Endodermal cell (in vitro differentiated cells): ENCODE measurements at places on chromosomes 1 and 21. TPM values are rescaled to one million over a fixed set of nuclear protein-coding genes. Genes with fewer than 3 reads are reported as not detected.

- peak; percentile 49 for DNase-seq
These were observed 27.9 kb downstream of the PCSK9 start for GRCh38 chr1:55067022-55067778.

CR1L gene
- not detected in 3 replicates for total RNA-seq

LMX1A gene
- 0.13 to 2.7 TPM (median 0.21 TPM) in 3 replicates for total RNA-seq

WNT3A gene
- 0.46 and 0.47 TPM in 2 replicates for total RNA-seq

PTPN14 gene
- total RNA-seq = 89.6 to 103 TPM (median 93.2 TPM) in 3 replicates

DNA sequence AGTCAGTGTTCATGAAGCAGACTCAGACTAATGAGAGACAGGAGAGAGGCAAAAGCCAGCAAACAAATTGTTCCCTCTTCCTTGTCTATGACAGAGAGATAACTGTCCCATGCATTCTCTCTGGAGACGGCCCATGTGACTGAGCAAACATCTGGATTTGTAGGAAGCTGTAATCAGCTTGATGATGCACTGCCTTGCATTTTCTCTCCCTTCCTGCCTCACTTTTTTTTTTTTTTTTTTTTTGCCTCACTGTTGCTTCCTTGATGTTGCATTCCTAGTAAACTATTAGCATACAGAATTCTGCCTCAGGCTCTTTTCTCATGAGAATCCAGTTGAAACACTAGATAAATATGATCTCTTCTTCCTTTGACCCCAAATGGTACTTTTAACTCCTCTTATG lies 134.5 kb downstream of the HHIPL2 start:
- DNase-seq = no peak

GRCh38 chr1:39359028-39359570 lies 132.3 kb upstream of the BMP8A start:
- no peak for DNase-seq

DNA sequence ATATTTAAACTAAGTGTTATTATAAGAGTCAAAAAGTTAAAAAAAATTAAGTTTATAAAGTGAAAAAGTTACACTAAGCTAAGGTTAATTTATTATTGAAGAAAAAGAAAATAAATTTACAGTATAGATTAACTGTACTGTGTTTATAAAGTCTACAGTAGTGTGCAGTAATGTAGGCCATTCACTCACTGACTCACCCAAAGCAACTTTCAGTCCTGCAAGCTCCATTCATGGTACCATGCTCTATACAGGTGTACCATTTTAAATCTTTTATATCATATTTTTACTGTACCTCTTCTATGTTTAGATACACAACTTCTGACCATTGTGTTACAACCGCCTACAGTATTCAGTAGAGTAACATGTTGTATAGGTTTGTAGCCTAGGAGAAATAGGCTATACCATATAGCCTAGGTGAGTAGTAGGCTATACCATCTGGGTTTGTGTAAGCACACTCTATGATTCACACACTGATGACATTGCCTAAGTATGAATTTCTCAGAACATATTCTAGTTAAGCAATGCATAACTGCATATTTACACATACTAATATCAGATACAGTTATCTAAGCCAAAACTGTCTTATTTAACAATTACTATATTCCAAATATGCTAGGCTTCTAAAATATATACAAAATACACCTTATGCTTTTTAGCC lies 80.6 kb upstream of the GFI1 start:
- no peak for DNase-seq

IGSF5 gene
- 0.75 and 0.81 TPM in 2 replicates for total RNA-seq

GRCh38 chr1:200708769-200709168 lies 29.9 kb upstream of the CAMSAP2 start:
- DNase-seq = no peak

OR2T27 gene
- not detected in 2 replicates for total RNA-seq

DNA sequence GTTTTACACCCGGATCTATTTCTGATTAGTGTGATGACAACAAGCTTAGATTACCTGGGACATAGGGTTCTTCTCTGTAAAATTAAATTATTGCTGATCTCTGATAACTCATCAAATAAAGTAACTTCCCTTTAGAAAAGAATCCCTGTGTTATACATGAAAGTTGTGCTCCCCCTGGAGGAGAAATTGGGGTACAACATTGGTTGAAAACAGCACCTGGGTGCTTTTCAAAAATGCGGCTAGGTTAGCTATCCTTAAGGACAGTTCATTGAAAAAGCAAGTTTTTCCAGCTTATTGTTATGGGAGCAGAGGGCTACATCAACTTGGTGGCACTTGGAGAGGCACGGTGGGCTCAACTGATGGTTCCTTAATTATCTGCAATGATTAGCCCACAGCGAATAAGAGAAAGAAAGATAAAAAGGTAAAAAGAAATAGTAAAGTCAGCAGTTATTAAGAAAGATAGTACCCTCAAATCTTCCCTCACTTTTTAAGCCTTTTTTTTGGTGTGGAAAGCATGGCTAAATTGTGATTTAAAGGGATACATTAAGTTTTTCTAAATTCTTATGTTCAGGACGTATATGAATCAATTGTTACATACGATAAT lies 97.8 kb downstream of the FMN2 start:
- peak; percentile 77 for DNase-seq

DNA sequence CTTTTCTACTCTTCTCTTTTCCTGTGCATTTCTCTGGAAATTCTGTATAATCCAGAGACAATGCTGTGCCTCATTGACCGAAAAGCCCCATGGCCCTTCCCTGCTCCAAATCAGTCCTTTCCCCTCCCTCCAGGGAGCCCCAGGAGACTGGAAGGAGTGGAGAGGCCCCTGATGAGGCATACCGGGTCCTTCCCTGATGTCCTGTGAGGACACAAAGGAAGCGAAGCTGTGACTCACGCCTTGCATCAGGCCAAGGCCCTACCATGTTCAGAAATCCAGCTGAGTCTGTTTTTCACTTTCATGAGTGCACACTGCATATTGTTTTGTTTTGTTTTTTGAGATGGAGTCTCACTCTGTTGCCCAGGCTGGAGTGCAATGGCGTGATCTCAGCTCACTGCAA lies 38.7 kb upstream of the BECN2 start:
- DNase-seq = no peak

- DNase-seq = peak; percentile 82
These were observed at the start of gene GPX7 for GRCh38 chr1:52601991-52602855. Gene GPX7 (plus strand): TSS chr1:52602371. CDS start chr1:52602410, 39 bp downstream.

DNASE2B gene
- total RNA-seq = not detected in 3 replicates

AIRE gene
- 2.6 and 2.7 TPM in 2 replicates for total RNA-seq

DNA sequence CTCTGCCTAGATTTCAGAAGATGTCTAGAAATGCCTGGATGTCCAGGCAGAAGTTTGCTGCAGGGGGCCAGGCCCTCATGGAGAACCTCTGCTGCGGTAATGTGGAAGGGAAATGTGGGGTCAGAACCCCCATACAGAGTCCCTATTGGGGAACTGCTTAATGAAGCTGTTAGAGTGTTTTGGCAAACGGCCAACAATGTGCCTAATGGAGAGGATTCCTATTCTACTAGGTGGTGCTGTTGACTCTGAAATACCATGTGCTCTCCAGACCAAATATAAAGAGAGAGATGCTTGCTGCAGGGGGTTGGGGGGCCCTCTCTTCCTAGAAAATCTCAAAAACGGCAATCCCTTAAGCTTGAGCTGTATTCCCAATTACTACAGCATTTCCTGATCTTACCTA lies 57.1 kb upstream of the DR1 start:
- no peak for DNase-seq

GRCh38 chr21:32921632-32922230 lies 104.0 kb upstream of the OLIG2 start:
- DNase-seq = peak; percentile 86

GRCh38 chr1:107460035-107460434 lies 319.2 kb downstream of the NTNG1 start:
- no peak for DNase-seq

NBPF8 gene
- total RNA-seq = 10.0 to 21.5 TPM (median 20.4 TPM) in 3 replicates

- DNase-seq = no peak
These were observed 45.5 kb downstream of the GNG12 start for GRCh38 chr1:67787746-67788145.

- DNase-seq = no peak
These were observed 23.8 kb downstream of the THEM4 start for GRCh38 chr1:151885479-151885878.

DNA sequence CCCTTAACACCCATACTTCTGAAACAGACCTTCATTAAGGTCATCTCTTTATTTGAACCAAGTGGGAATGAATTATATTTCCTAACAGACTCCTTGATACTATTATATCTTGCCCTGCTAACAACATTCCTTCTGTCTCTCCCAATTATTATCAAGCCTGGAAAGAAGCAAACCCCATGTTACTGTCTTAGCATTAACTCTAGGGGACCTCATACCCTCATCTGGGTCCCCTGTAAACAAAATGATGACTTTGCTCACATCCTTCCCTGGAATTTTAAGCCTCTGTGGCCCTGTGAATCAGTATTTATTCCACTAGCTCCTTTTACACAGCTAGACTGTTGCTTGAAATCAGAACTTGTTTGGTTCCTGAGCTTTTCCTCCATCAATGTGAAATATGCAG lies 38.3 kb upstream of the BCL10 start:
- DNase-seq = no peak

GRCh38 chr1:171389171-171389570 lies 75.2 kb downstream of the FMO4 start:
- no peak for DNase-seq

DNA sequence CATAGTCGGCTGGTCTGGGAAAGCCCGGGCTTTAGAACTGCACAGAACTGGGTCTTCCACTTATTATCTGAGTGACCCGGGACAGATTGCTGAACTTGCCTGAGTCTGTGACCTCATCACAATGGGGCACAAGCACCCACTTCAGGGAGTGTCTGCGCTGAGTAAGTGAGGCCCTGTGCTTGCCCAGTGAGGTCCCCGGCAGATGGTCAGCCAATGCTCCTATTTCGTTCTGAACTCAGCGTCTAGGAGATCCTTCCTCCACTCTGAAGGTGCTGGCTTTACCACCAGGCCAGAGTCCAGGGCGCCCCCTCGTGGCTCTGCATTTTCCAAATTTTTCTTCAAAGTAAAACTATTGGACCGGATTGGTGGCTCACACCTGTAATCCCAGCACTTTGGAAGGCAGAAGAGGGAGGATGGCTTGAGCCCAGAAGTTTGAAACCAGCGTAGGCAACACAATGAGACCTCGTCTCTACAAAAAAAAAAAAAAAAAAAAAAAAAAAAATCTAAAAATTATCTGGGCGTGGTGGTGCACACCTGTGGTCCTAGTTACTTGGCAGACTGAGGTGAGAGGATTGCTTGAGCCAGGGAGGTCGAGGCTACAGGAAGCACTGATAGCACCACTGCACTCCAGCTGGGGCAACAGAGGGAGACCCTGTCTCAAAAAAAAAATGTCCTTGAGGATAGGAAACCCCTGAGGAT lies 61.7 kb downstream of the FCRL5 start:
- peak; percentile 96 for DNase-seq

- no peak for DNase-seq
These were observed 202.6 kb downstream of the APP start for GRCh38 chr21:25967901-25968438.

- no peak for DNase-seq
These were observed 529 bp downstream of the EGLN1 start for GRCh38 chr1:231421546-231421970.

- no peak for DNase-seq
These were observed 6.1 kb downstream of the SMG5 start for GRCh38 chr1:156276532-156276931.

PLA2G2D gene
- total RNA-seq = not detected in 3 replicates

DNA sequence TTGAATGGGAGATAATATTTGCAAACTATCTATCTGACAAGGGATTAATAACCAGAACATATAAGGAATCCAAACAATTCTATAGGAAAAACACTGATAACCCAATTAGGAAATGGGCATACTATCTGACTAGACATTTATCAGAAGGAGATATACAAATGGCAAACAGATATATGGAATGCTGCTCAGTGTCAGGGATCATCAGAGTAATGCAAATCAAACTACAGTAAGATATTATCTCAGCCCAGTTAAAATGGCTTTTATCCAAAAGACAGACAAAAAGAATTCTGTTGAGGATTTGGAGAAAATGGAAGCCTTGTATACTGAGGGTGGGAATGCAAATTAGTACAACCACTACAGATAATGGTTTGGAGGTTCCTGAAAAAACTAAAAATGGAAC lies 758.0 kb upstream of the B3GALT2 start:
- no peak for DNase-seq

GRCh38 chr1:923131-923990 lies at the start of gene SAMD11:
Gene SAMD11 (plus strand): TSS chr1:923923. CDS start chr1:924432, 509 bp downstream.
- peak; percentile 91 for DNase-seq

- no peak for DNase-seq
These were observed 27.8 kb downstream of the FBXO42 start for GRCh38 chr1:16324456-16324890.

DNA sequence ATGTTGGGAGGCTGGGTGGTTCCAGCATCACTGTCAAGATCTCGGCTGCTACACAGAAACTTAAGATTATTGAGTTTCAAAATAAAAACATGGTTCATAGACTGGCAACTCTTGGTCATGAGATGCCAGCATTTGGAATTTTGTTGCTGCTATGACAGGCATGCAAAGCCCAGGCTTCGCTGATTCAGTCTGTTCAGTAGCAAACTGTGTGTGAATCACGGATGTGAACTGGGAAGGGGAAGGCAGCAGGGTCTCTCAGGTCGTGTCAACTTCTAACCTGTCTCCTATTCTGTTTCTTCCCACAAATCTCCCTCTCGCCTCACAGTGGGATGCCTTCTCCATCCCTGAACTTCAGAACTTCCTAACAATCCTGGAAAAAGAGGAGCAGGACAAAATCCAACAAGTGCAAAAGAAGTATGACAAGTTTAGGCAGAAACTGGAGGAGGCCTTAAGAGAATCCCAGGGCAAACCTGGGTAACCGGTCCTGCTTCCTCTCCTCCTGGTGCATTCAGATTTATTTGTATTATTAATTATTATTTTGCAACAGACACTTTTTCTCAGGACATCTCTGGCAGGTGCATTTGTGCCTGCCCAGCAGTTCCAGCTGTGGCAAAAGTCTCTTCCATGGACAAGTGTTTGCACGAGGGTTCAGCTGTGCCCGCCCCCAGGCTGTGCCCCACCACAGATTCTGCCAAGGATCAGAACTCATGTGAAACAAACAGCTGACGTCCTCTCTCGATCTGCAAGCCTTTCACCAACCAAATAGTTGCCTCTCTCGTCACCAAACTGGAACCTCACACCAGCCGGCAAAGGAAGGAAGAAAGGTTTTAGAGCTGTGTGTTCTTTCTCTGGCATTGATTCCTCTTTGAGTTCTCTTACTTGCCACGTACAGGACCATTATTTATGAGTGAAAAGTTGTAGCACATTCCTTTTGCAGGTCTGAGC lies 25.5 kb downstream of the EIF2D start:
- DNase-seq = no peak

TPM3 gene
- 438 to 679 TPM (median 665 TPM) in 3 replicates for total RNA-seq

DNA sequence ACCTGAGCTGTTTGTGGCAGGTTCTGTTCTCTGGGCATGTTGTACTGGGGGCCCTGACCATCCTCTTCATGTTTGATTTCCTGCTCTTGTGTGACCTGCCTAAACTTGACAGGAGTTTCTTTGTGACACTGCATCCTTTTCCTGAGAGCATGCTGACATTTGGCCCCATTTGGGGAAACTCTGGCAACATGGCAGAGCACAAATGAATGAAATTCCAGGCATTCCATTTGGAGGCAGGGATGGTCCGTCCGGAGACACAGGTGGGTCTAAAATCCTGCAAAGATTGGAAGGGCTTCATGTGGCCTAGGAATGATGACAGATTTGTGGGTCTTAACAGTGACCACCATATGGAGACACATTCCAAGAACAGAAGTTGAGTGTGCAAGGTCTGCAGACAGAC lies 184.0 kb downstream of the FCRL5 start:
- no peak for DNase-seq
